ENCODE measurements at places on chromosomes 4 and X.

GRCh38 chr4:2534904-2535375 lies 1.5 kb upstream of the FAM193A start:
- DNase-seq, result no peak

- no peak for DNase-seq
These were observed 614.7 kb upstream of the EPHA5 start for GRCh38 chr4:66284991-66285451.

- no peak for DNase-seq
These were observed 93.1 kb downstream of the NSUN7 start for GRCh38 chr4:40842725-40843423.

DNA sequence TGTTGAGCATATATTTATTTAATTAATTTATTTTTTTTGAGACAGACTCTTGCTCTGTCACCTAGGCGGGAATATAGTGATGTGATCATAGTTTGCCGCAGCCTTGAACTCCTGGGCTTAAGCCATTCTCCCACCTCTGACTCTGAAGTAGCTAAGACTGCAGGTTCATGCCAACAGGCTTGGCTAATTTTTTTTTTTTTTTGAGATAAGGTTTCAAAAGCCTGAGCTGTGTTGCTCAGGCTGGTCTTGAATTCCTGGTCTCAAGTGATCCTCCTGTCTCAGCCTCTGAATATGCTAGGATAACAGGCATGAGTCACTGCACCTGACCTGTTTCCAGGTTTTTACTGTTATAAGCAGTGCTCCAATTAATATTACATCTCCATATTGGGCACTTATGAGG lies 4.8 kb downstream of the ADD1 start:
- no peak for DNase-seq

DNA sequence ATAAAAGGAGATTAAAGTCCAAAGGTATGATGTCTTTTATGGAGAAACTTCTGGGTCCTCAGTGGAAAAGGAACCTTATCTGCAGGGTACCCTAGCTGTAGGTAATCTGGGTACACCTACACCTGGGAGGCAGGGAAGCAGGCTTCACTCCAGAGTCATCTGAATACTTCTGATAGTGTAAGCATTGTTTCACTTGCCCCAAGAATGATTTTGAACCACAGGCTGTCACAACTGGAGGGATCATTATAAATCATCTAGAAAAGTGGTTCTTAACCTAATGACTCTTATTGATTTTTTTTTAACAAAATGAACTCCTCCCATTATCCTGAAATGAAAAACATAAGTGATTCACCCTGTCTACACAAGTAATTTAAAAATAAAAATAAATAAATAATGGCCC lies 44.0 kb upstream of the STK26 start:
- no peak for DNase-seq

GRCh38 chr4:187814737-187815465 lies 180.7 kb upstream of the ZFP42 start:
- DNase-seq, result no peak

DNA sequence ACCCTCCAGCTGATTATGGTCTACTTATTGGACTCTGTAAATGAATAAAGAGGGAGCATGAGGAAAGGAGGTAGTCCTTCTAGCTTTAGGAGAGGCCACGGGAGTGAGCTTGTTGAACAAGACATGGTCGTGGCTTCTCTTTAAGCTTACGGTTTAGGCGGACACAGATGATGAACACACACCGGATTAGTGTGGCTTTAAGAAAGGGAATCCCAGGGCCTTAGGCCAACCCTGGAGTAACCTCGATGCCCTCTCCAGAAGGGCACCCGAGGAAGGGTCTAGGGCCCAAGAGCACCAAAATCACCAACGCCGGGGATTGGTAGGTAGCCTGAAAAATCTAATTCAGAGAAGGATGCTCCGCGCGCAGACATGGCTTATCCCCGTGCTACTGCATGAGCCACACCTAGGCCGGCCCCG lies 39.4 kb downstream of the ERVMER34-1 start:
- DNase-seq, result no peak

DNA sequence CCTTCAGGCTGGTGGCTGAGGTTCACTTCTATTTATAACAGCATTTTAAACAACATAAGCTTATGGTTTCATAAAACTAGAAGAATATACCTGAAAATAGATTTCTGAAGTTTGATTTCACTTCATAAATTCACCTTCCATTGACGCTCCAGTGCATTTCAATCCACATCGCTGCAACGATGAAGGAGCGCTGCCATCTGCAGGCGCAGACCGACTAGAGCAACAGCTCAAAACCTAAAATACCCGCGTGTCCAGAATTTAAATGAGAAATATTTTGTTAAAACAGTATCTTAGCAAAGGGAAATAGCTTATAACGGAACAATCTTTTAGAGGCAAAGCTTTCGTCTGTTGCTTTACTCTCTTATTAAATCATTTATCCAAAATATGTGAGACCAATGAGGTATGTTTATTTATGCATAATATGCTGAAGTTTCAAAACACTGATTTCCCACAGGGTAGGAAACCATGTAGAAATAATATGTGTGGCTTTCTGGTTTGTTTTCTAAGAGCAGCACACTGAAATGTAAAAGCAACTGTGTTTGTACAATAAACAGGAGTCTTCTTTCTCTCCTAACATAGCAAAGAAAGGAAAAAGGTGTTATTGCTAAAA lies 816.4 kb upstream of the FRG1 start:
- peak; percentile 54 for DNase-seq

- no peak for DNase-seq
These were observed 235.2 kb downstream of the FRAS1 start for GRCh38 chr4:78292341-78292740.

- no peak for DNase-seq
These were observed 77.3 kb downstream of the TSPAN5 start for GRCh38 chr4:98581126-98581525.

GRCh38 chrX:40313269-40313668 lies 215.5 kb upstream of the BCOR start:
- no peak for DNase-seq

- DNase-seq, result peak; percentile 0
These were observed 83.1 kb downstream of the GRIA3 start for GRCh38 chrX:123267220-123267619.

DNA sequence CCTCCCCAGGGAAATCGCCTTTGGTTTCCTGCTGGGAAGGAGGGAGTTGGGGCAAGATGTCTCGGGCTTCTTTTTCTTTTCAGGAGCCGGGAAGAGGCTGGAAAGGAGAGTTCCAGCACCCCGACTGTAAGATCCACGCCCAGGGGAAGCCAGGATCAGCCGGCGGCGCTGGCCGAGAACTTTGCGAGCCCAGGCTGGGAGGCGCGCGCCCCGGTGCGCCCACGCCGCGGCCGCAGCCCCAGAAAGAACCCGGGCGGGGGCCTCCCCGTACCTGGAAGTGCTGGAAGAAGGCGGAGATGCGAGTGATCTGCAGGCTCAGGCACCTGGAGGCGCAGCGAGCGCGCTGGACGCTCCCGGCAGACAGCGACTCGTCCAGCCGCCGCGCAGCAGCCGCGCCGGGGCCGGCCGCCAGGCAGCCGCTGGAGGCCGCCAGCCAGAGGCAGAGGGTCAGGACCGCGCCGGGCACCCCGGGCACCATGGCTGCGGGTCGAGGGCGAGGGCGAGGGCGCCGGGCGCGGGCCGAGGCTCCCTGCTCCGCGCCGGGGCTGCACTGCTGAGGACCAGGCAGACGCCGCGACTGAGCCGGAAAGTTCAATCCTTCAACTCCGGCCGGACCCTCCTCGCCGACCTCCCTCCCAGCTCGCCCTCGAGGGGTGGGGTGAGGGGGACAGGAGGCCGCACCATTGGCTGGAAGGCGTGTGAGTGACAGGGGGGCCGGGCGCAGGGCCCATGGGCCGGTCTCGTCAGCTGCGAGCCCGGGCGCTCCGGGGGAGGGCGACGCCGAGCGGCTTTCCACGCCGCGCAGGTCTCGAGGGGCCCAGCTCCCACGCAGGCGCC lies at the start of gene ANOS1:
Gene ANOS1, minus strand, starts transcription at position 579 of the 837 bp plus-strand sequence. Its CDS starts 101 bp downstream, at position 478.
- DNase-seq, result no peak

DNA sequence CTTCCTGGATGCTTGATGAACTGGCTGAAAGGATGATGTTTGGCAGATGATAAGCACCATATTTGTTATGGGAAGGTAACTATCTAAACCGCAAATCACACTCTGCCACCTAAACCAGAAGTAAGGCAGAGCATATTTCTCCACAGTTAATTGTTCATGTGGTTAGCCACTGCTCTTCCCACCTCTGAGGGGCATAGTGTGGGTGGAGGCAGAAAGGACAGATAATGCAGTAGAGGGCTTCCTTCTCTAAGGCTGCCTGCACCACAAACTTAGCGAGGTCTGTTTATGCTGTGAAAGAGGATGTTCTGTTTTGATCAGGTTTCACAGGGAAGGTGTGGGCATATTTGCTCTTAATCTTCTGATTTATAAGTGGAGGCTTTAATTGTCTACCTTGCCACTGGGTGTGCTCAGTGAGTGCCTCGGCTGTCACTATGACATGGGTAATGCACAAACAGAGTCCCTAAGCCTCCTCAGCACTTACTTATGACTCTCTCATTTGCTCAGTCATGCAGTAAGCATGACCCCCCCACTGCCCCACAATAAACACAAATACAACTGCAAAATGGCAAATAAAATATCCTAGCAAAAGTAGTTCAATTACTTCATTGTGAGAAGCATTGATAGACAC lies 401.0 kb downstream of the TMA16 start:
- DNase-seq, result no peak

- DNase-seq, result peak; percentile 32
These were observed 153.0 kb upstream of the SCML1 start for GRCh38 chrX:17584248-17584681.

- no peak for DNase-seq
These were observed 262.7 kb upstream of the ETNPPL start for GRCh38 chr4:109025471-109026076.

DNA sequence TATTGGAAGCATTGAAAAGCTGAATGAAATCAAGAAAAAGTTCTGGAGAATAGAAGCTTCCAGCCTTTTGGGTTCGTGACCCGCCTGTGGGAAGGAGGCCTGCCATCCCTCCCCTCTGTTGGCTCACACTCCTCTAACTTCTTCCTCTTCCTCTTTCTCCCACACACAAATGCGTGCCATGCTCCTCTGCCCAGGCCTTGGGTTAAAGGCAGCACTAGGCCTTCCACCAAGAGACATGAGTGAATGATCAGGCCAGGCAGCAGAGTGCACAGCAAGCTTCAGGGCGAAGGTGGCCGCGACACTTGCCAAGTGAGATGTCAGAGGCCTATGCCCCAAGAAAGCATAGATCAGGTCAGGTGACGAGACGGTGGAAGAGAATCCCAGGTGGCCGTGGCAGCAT lies 38.4 kb downstream of the FAM193A start:
- DNase-seq, result no peak

GRCh38 chrX:40537310-40537709 lies 43.5 kb upstream of the ATP6AP2 start:
- DNase-seq, result no peak

- DNase-seq, result no peak
These were observed 439.5 kb upstream of the MAGEB2 start for GRCh38 chrX:29775890-29776289.

- DNase-seq, result no peak
These were observed 21.2 kb downstream of the USP53 start for GRCh38 chr4:119233750-119234149.

GRCh38 chr4:125091101-125091500 lies 223.7 kb upstream of the FAT4 start:
- DNase-seq, result no peak

- peak; percentile 39 for DNase-seq
These were observed 145.6 kb downstream of the AMELX start for GRCh38 chrX:11438767-11439166.

DNA sequence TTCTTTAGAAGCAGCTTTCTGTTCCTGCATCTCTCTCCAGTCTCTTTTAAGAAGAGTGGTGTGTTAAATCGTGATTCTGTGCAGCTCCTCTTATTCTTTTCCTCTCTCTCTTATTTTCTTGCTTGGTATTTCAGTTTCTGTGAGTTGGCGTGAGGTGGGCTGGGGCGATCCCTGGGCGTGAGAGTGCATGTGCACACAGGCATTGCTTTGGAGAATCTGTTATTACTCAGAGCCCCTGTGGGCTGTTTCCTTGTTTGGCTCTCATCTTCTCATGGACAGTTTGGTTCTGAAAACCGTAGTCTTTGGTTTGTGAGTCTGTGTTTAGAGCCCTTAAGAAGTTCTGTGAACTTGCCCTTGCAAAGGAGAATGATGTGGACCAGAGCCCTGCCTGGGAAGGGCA lies 97.2 kb upstream of the CLNK start:
- DNase-seq, result no peak

DNA sequence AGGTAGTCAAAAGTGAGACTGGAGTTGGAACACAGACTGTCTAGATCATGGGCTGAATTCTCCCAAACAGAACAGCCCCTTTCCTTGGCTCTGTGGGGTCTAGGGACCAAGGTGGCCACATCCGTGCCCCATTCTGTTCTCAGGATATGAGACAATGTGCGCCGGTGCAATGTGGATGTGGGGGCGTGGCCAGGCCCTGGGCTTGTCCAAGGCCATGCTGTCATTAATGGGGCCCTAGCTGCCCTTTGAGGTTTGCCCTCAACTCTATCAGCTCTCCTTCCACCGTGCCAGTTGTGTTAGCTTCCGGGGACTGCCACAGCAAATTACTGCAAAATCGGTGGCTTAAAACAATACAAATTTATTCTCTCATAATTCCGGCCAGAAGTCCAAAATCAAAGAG lies 312.6 kb downstream of the EVC2 start:
- no peak for DNase-seq

DNA sequence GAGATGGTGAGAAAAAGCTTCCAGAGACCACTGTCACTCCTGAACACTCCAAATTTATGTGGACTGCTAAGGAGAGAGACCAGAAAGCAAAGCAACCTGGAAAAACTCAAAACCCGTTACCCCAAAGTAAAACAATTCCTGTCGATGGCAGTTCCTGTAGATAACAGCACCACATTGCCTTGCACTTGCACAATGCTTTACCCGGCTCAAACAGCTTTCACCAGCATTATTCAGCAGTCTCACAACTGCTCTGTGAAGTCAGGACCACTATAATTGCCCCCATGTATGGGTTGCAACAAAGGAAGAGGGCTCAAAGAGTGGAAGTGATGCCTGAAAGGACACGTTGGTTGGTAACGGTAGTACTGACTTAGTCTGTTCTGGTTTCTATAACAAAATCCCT lies 234.8 kb downstream of the BCOR start:
- DNase-seq, result no peak

DNA sequence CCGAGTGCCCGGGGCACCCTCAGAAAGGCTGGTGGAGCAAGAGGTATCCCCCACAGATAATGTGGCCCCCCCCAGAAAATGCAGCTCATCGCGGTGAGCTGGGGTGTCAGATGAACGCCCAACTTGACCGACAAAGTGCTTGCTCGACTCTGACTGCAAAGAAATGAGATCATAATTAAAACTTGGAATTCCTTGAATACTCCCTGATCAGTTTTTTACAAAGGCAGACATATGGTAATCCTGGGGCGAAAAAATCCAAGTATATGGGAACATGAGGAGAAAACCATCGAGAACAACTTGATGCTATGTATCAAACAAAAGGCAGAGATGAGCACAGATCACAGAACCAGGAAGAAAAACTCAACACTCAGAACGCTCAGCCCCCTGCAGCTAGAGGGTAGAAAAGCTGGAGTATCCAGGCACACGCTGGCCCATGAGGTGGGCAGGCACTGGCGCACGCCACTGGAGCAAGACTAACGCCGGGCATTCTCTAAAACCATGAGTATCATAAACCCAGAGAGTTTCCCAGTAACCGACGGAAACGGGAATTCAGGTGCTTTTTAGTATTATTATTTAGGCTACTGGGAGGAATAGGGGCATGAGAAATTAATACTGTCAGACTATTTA lies 127.3 kb downstream of the AFAP1 start:
- no peak for DNase-seq

All from brain microvascular endothelial cell (primary cell).